Osteoblast (primary cell): ENCODE measurements at places on chromosomes 3 and 15. TPM values are rescaled to one million over a fixed set of nuclear protein-coding genes. Genes with fewer than 3 reads are reported as not detected.

Gene MYL3
- total RNA-seq, result not detected in 2 replicates

Gene PHLDB2
- total RNA-seq, result 96.4 and 107 TPM in 2 replicates

Gene GOLGA8T
- not detected in 2 replicates for total RNA-seq

Gene HRH1
- 9.8 and 12.4 TPM in 2 replicates for total RNA-seq

Gene BFSP2
- total RNA-seq, result not detected in 2 replicates

Gene SECISBP2L
- 42.3 and 52.7 TPM in 2 replicates for total RNA-seq

Gene CHL1
- 3.6 and 10.3 TPM in 2 replicates for total RNA-seq

Gene HERC2
- total RNA-seq, result 50.4 and 53.6 TPM in 2 replicates

Gene RBPMS2
- total RNA-seq, result 0.29 TPM in 1 of 2 replicates, not detected in the other

Gene ANKUB1
- under 0.01 TPM in 1 of 2 replicates, not detected in the other for total RNA-seq

Gene SLC28A1
- not detected in 2 replicates for total RNA-seq

DNA sequence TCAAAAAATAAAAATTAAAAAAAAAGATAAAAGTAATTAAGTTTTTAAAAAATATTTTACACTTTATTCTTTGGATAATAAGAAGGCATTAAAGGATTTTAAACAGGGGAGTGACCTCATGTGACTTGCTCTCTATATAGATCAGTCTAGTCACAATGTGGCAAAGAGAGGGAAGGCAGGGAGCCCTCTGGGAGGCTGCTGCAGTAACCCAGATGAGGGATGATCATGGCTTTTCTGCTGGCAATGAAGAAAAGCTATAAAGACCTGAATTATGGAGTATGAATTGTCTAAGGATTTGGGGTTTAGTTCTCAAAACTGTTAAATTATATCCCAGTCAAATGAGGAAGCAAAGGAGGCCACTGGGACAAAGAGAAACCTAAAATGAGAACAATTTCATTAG, 58.1 kb downstream of the SUMF1 start:
- no peaks in the 10 kb centered on the region for H3K36me3 ChIP-seq
- H3K27ac ChIP-seq, result no peak overlapping the region
- no peaks in the 10 kb centered on the region for H3K27me3 ChIP-seq
- no peak for DNase-seq
- H3K4me3 ChIP-seq, result no peak overlapping the region

DNA sequence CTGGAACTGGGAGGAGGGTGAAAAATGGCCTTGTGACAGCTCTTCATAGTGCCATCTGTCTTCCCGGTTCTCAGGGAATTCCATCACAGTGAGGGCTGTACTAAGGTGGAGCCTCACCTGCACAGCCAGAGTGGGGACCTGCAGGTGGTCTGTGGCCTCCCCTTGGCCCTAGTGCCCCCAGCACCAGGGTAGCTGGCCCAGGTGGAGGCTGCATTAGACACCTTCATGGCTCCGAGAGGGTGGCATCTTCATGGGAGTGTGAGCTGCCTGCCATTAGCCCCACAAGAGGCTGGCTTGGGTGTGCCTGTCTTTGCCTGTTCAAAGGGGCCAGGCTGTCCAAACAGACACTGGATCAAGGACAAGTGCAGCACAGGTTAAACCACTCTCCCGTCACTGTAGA, 95.5 kb upstream of the PRR23E start:
- no peaks in the 10 kb centered on the region for H3K4me1 ChIP-seq
- H3K4me3 ChIP-seq, result no peak overlapping the region
- no peak overlapping the region for H3K27ac ChIP-seq
- no peaks in the 10 kb centered on the region for H3K36me3 ChIP-seq

DNA sequence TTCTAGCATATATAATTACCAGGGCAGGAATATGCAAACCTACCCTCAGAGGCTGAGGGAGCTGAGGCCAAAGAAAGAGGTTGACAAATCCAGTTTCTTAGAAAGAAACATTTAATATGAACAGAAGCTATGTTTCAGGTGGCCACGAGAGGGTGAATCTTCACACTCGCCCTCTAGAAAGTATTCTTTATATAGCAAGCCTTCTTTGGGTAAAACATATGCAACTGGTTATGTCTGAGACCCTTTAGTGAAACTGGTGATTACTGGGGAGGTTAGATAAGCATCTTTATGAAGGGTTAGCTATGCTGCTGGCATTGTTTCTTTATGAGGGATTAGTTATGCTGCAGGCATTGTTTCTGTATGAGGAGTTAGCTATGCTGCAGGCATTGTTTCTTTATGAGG, 50.7 kb upstream of the GOLGA6L2 start:
- no peaks in the 10 kb centered on the region for H3K27me3 ChIP-seq
- DNase-seq, result no peak
- H3K4me3 ChIP-seq, result no peak overlapping the region
- no peak overlapping the region for H3K27ac ChIP-seq
- H3K36me3 ChIP-seq, result no peaks in the 10 kb centered on the region

- no peak for DNase-seq
- no peak overlapping the region for H3K4me3 ChIP-seq
- no peaks in the 10 kb centered on the region for H3K36me3 ChIP-seq
- no peak overlapping the region for H3K27ac ChIP-seq
- peaks cover 19% of the 10 kb centered on the region for H3K4me1 ChIP-seq
Measured at GRCh38 chr3:183492849-183493179, 62.7 kb downstream of the KLHL6 start.

- no peaks in the 10 kb centered on the region for H3K27me3 ChIP-seq
- peaks cover 39% of the 10 kb centered on the region for H3K4me1 ChIP-seq
- peak overlapping the region; percentile 91 for H3K27ac ChIP-seq
Measured at GRCh38 chr3:168096210-168096652, 507 bp upstream of the GOLIM4 start.

DNA sequence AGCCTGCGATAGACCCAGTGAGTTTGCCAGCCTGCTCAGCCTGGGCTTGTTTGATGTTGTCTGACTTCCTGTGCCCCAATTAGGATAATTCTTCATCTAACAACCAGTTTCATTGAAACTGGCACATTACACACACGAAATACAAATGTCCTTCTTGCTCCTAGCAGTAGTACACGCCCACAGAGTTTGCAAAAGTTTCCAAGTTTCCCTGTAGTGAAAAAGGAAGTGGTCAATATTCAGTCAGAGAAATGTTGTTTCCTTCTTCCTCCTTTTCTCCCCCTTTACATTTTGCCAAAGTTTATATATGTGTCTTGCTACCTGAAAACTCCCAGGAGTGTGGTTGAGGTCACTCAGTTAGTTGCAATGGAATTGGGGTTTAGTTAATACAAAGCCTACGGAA, 58.4 kb upstream of the LRTM1 start:
- H3K27me3 ChIP-seq, result no peaks in the 10 kb centered on the region
- no peak overlapping the region for H3K27ac ChIP-seq
- DNase-seq, result no peak
- no peak overlapping the region for H3K4me3 ChIP-seq
- peaks cover 9% of the 10 kb centered on the region for H3K4me1 ChIP-seq

DNA sequence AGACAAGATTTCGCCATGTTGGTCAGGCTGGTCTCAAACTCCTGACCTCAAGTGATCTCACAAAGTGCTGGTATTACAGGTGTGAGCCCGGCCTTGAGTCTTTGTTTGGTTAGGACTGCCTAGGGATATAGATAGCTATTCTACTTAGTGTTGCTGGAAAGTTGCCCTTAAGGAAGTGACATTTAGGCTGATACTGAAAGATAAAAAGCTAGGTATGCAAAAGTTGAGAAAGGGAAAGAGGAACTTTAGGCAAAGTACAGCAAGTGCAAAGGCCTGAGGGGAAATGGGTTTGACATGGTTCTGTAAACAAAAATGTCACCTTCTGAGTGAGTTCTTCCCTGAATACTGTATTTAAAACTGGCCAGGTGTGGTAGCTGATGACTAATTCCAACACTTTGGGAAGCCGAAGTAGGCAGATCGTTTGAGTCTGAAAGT, 111.5 kb downstream of the ZNF609 start:
- no peak overlapping the region for H3K27ac ChIP-seq
- DNase-seq, result no peak
- no peaks in the 10 kb centered on the region for H3K27me3 ChIP-seq
- no peaks in the 10 kb centered on the region for H3K36me3 ChIP-seq
- H3K4me1 ChIP-seq, result peaks cover 6% of the 10 kb centered on the region

- no peaks in the 10 kb centered on the region for H3K27me3 ChIP-seq
- no peak for DNase-seq
- H3K4me3 ChIP-seq, result no peak overlapping the region
- no peak overlapping the region for H3K27ac ChIP-seq
Measured at GRCh38 chr15:79965846-79966630, 5.0 kb downstream of the BCL2A1 start.

GRCh38 chr3:37922721-37923568, 61.3 kb downstream of the CTDSPL start:
- no peak for DNase-seq
- no peak overlapping the region for H3K4me3 ChIP-seq
- H3K27me3 ChIP-seq, result no peaks in the 10 kb centered on the region

GRCh38 chr3:131402391-131403039, 20.9 kb downstream of the NUDT16 start:
- no peaks in the 10 kb centered on the region for H3K27me3 ChIP-seq
- DNase-seq, result no peak
- H3K4me3 ChIP-seq, result peak overlapping the region; percentile 24
- no peaks in the 10 kb centered on the region for H3K36me3 ChIP-seq
- H3K4me1 ChIP-seq, result peaks cover 15% of the 10 kb centered on the region
- H3K27ac ChIP-seq, result peak overlapping the region; percentile 57

DNA sequence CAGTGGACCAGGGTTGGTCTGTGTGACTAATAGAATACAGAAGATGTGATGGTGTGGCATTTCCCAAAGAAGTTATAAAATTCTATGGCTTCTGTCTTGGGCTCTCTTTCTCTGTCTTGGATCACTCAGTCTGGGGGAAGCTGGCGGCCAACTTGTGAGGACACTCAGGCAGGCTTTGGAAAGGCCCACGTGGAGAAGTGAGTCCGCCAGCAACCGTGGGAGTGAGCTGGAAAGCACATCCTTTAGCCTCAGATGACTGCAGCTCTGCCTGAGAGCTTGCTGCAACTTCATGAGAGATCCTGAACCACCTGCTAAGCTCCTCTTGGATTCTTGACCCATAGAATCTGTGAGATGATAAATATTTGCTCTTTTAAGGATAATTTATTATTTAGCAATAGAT, 72.0 kb upstream of the RASGRP1 start:
- H3K36me3 ChIP-seq, result no peaks in the 10 kb centered on the region
- no peak for DNase-seq
- H3K27ac ChIP-seq, result no peak overlapping the region
- H3K4me1 ChIP-seq, result no peaks in the 10 kb centered on the region

- H3K27ac ChIP-seq, result no peak overlapping the region
- no peak for DNase-seq
- H3K4me1 ChIP-seq, result no peaks in the 10 kb centered on the region
Measured at GRCh38 chr3:186551387-186551786, 7.2 kb upstream of the CRYGS start.

- H3K27me3 ChIP-seq, result no peaks in the 10 kb centered on the region
- no peak overlapping the region for H3K4me3 ChIP-seq
- peaks cover 26% of the 10 kb centered on the region for H3K4me1 ChIP-seq
Measured at GRCh38 chr15:25772500-25772899, 90.6 kb downstream of the ATP10A start.

GRCh38 chr3:12750223-12750622, 8.8 kb downstream of the TMEM40 start:
- H3K4me1 ChIP-seq, result peaks cover 15% of the 10 kb centered on the region
- no peaks in the 10 kb centered on the region for H3K36me3 ChIP-seq
- no peak for DNase-seq

DNA sequence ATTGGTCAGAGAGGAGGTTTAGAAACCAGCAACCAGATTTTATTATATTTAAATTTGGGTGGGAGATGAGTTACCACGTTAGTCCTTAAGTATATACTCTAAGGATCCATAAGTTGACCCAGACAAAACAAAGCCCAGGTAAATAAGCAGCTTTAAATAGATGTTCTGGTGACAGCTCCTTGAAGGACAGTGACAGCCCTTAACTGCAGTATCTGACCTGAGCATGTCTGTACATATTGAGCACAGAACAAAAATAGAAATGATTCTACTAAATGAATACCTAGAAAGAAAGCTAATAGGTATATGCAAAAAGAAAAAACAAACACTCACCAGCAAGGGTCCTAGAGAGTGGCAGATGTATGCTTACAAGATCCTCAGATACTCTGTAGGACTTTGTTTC, 63.0 kb downstream of the UBR1 start:
- H3K36me3 ChIP-seq, result peaks cover 58% of the 10 kb centered on the region
- no peak overlapping the region for H3K27ac ChIP-seq
- no peak for DNase-seq
- no peaks in the 10 kb centered on the region for H3K27me3 ChIP-seq
- H3K4me3 ChIP-seq, result no peak overlapping the region

- no peak for DNase-seq
- H3K27me3 ChIP-seq, result peaks cover 2% of the 10 kb centered on the region
- no peaks in the 10 kb centered on the region for H3K36me3 ChIP-seq
- no peak overlapping the region for H3K27ac ChIP-seq
- H3K4me3 ChIP-seq, result no peak overlapping the region
- H3K4me1 ChIP-seq, result no peaks in the 10 kb centered on the region
Measured at GRCh38 chr3:169931747-169932520, 20.6 kb downstream of the SAMD7 start.

DNA sequence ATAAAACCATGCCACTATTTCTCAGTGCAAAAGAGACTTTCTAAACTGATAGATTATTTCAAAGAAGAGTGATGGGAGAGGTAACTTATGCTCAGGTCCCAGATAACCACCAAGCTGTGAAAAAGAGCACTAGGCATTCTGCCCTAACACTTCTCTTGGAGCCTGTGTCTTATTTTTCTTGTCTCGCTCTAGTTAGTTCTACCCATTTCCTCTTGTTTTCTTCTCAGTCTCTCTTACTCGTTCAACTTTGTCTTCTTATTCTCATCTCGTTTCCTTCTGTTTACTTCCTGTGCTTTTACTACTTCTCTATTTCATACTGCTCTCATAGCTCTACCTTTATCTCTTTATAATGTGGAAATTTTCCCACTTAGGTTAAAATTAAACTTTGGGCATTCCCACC, 91.8 kb upstream of the CGNL1 start:
- H3K36me3 ChIP-seq, result peaks cover 18% of the 10 kb centered on the region
- H3K4me1 ChIP-seq, result peaks cover 4% of the 10 kb centered on the region
- no peak for DNase-seq
- no peak overlapping the region for H3K4me3 ChIP-seq

DNA sequence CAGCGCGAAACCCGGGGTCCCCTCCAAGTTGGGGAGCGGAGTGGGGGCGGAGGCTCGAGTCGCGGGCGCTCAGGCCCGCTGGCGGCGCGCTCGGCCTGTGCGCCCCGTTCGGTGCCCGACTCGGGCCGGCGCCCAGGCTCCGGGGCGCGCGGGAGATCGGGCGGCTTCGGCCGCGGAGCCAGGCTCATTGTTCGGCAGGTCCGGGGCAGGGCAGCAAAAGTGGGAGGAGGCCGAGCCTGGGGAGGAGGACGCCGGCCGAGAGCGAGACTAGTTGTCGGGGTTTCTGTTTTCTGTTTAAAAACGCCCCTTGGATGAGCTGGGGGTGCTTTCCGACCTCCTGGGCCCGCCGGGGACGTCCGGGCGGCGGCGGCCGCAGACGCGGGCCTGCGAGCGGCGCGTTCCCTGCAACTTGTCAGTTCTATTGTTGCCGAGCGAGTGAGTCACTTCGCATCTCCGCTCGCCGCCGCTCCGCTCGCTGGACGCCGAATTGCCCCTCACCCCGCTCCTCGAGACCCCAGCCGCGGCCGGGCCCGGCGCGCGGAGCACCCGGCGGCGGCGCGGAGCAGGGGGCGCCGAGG, 676 bp downstream of the TCF12 start:
- peak; percentile 95 for DNase-seq
- peaks cover 6% of the 10 kb centered on the region for H3K36me3 ChIP-seq
- H3K4me3 ChIP-seq, result peak overlapping the region; percentile 89
- H3K27ac ChIP-seq, result peak overlapping the region; percentile 83
- H3K4me1 ChIP-seq, result peaks cover 6% of the 10 kb centered on the region
- no peaks in the 10 kb centered on the region for H3K27me3 ChIP-seq

GRCh38 chr3:149801195-149801594, 8.8 kb upstream of the ANKUB1 start:
- H3K36me3 ChIP-seq, result no peaks in the 10 kb centered on the region
- no peak for DNase-seq
- no peaks in the 10 kb centered on the region for H3K27me3 ChIP-seq

- no peaks in the 10 kb centered on the region for H3K4me1 ChIP-seq
- H3K27me3 ChIP-seq, result no peaks in the 10 kb centered on the region
- H3K27ac ChIP-seq, result no peak overlapping the region
Measured at GRCh38 chr3:135491491-135492205, 473.9 kb upstream of the PPP2R3A start.
